Dermis blood vessel endothelial cell (primary cell): ENCODE measurements at places on chromosomes 4 and X. TPM values are rescaled to one million over a fixed set of nuclear protein-coding genes. Genes with fewer than 3 reads are reported as not detected.

- DNase-seq: no peak
These were observed 4.7 kb upstream of the AMMECR1 start for GRCh38 chrX:110322603-110323002.

GRCh38 chr4:126790633-126791032 is 842.1 kb upstream of the INTU start:
- DNase-seq: no peak

F9 gene
- total RNA-seq: not detected in 2 replicates

GRCh38 chrX:102018208-102018607 is 86.4 kb upstream of the ZMAT1 start:
- no peak for DNase-seq

DNA sequence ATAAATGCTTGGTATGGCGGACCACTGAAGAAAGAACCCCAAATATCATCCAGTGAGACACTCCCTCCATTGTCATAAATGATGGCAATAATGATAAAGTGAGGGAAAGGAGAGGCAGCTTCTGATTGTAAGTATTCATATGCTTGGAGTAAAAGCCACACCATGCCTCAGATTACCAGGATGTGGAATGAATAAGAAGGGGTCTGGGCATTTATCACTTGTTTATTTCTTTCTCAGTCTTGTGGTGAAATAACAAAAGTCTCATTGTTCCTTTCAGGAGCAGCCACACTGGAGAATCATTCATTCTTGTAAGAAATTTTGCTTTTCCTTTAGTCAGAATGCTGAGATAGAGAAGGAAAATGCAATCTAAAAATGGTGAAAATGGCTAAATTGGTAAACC is 21.7 kb downstream of the F8 start:
- DNase-seq: no peak

GRCh38 chr4:39873823-39874222 is 103.9 kb downstream of the PDS5A start:
- no peak for DNase-seq

GRCh38 chr4:163679189-163679588 is 184.7 kb downstream of the TMA16 start:
- no peak for DNase-seq

DNA sequence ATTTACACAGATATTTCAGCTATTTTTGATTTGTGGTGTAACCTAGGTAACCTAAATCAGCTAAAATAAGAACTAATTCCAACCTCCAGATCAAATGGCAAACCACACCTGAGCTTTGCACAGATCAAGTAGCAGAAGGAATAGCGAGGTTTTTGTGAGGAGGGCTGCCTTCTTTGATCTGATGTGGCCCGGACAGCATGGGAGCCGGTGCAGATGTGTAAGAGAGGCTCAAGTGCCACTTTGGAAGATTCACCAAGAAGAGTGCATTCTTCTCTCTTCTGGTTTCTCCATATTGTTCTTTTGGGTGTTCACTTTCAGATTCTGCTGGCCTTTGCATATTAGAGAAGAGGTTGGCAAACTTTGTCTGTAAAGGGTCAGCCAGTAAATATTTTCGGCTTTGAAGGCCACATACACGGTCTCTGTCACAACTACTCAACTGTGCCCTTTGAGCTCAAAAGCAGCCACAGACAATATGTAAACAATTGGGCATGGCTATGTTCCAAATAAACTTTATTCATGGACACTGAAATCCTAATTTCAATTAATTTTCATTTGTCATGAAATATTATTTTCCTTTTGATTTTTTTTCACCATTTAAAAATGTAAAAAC is 78.9 kb upstream of the FAM9C start:
- DNase-seq: no peak

- peak; percentile 9 for DNase-seq
These were observed 671 bp downstream of the HPF1 start for GRCh38 chr4:169756971-169757574.

DNA sequence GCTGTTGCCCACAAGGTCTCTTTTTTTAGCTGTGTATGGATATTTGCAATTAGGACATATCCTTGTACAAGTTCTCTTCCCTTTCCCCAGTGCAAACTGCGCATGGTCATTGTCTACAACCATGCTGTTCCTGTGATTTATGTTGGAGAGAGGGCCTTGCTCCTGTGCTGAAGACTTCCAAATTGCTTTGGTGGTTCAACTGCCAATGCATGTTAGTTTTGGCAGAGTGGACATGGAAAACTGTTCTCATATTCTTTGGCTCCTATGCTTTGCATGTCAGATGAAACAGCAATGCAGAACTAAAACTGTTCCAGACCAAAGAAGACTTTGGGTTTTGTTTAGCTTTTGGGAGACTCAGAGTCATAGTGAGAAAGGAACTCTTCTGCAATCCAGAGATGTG is 148.8 kb upstream of the EDNRA start:
- DNase-seq: no peak

DNA sequence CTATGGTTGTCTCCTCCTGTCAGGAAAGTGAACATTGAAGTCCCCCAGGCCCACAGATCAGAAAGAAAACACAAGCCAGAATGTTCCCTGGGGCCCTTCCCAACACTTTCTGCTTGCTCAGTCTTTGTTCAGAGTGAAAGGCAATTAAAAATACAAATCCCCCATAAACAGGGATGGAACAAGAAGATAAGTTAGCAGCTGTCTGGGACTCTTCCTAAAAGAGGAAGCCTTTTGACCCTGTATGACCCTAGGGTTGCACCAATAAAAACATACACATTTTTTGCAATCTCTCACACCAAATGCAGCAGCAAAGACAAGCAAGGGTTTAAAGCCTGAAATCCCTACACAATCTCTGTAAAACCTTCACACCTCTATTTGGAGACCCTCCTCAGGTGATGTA is 22.6 kb downstream of the IRF2 start:
- peak; percentile 4 for DNase-seq

PLP2 gene
- 2.6 and 13.1 TPM in 2 replicates for total RNA-seq

DNA sequence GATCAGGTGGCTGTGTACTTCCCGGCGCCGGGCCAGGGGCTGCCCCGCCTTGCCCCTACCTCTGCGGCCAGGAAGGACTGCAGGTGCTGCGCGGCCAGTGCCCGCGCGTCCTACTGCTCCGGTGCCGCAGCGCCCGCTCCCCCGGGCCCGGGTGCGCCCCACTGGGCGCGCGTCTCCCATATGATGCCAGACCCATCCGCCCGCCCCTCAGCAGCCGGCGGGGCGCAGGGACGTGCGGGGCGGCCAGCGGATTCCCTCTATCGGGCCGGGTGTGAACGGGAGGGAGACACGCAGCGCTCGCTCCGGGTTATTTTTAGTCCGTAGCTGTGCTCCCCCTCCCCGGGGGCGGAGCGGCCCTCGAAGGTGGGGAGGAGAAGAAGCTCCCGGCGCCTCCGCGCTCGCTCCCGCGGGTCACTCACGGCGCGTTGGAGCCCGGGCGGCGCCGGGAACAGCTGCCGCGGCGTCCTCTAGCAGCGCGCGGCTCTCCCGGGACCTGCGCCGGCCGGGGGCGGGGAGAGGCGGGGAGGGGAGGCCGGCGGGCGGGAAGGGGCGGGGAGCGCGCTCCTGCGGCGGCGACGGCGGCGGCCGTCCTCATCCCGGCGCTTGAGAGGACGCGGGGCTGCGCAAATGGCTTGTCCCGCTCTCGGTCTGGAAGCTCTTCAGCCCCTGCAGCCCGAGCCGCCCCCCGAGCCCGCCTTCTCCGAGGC is 103.6 kb downstream of the UCHL1 start:
- peak; percentile 67 for DNase-seq

SHISA3 gene
- 2.0 and 2.7 TPM in 2 replicates for total RNA-seq
